Activated naive CD8-positive, alpha-beta T cell treated with anti-CD3 and anti-CD28 coated beads, Interleukin-2, amount 10 ng/mL, durations not matched to agents 7 days and 5 days (primary cell): ENCODE measurements at places on chromosomes 2 and 18. TPM values are rescaled to one million over a fixed set of nuclear protein-coding genes. Genes with fewer than 3 reads are reported as not detected.

LIMS2 gene
- total RNA-seq = 21.7 TPM

PJVK gene
- total RNA-seq = 2.3 TPM

SLC23A3 gene
- total RNA-seq = 4.4 TPM

CYP26B1 gene
- not detected for total RNA-seq

CD8B gene
- total RNA-seq = 483 TPM

CFC1 gene
- total RNA-seq = not detected

PTH2R gene
- total RNA-seq = 0.11 TPM

POLR1A gene
- 27.3 TPM for total RNA-seq

LHCGR gene
- not detected for total RNA-seq

LAMA1 gene
- not detected for total RNA-seq

KCNG2 gene
- not detected for total RNA-seq

CAPN13 gene
- total RNA-seq = not detected

LOXHD1 gene
- 0.26 TPM for total RNA-seq

R3HDM1 gene
- 48.4 TPM for total RNA-seq

AGAP1 gene
- 2.4 TPM for total RNA-seq

EIF2B4 gene
- total RNA-seq = 39.2 TPM

GTF2A1L gene
- not detected for total RNA-seq

CHST9 gene
- total RNA-seq = not detected

ANKRD29 gene
- total RNA-seq = not detected

KCNK3 gene
- total RNA-seq = not detected

SLC30A3 gene
- 0.34 TPM for total RNA-seq

GPR155 gene
- total RNA-seq = 24.3 TPM
